ENCODE measurements at places on chromosomes 1 and 21.

DNA sequence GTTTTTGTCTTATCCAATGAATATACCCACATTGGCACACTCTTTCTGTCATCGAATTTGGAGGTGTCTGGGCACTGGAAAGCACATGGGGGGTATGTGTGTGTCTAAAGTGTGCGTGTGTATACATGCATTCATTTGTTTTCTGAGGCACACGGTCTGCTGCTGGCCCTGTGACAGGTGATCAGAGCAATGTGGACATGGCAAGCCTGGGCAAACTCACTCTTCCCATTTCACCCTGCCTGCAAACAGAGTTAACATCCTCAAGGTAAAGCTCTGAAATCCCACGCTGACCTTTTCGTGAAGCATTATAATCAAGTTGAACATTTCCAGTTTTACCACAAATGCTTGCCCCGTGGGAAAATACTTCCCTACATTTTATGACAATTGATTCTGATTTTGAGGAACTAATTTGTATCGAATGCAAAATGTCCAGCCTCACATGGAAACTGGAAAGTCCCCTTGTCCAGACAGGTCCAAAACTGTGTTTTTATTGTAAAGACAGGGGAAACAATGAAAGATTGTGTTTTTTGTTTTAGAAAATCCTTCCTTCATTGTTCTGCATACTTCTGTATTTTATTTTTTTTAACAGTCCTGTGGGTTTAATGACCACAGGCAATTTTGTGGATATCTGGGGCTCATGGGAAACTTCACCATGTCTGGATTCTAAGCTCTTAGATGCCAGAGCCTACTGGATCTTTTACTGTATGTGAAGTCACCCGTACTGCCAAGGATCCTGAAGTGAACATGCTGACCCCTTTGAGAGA, 160.9 kb downstream of the PBX1 start:
- DNase-seq, result no peak

DNA sequence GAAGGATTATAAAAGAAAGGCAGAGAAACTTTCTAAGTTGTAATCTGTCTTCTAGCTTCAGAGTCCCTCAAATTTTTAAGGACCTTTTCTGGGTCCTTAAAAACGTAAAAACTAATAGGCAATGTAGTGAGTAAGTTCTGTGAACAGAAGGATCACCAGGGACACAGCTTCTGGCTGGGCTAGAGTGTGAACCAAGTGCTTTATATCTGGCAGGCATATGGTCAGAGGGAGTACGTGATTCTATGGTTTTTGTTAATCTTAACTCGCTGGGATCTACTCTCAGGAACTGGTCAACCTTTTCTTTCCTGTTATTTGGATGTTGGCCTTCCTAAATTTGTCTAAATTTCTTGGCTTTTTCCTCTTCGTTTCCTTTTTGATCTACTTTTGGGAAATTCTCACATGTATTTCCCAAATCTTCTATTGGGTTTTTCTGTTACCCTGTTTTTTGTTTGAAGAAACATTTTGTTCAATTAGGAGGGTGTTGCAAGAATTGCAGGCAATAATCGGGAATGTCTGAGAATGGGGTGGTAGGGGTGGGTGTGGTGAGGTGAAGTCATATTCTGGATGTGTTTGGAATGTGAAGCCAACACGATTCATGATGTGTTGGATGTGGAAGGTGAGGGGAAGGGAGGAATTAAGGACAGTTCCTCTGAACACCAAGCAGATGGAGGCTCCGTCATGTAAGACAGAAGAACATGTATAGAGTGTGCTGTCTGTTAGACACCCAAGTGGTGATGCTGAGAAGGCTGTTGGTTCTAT, 193.2 kb downstream of the FMN2 start:
- DNase-seq, result no peak

- DNase-seq, result no peak
Observed at GRCh38 chr1:111735321-111735720, 3.9 kb downstream of the INKA2 start.

- DNase-seq, result no peak
Observed at GRCh38 chr1:186626356-186626932, 53.8 kb downstream of the PTGS2 start.
